ENCODE measurements at places on chromosomes 5 and 9.

GRCh38 chr9:89845862-89846261, 241.1 kb downstream of the GADD45G start:
- H3K36me3 ChIP-seq = no peaks in the 10 kb centered on the region
- H3K27me3 ChIP-seq = peaks cover 8% of the 10 kb centered on the region
- no peak overlapping the region for H3K27ac ChIP-seq
- no peak for DNase-seq
- no peak overlapping the region for H3K4me3 ChIP-seq

- no peak overlapping the region for H3K4me3 ChIP-seq
- no peaks in the 10 kb centered on the region for H3K4me1 ChIP-seq
- DNase-seq = no peak
- peaks cover 12% of the 10 kb centered on the region for H3K27me3 ChIP-seq
These were observed 3.7 kb upstream of the COL5A1 start for GRCh38 chr9:134637696-134638501.

GRCh38 chr5:171010086-171010485, 148.3 kb downstream of the RANBP17 start:
- DNase-seq = no peak
- no peak overlapping the region for H3K4me3 ChIP-seq
- H3K27ac ChIP-seq = no peak overlapping the region
- no peaks in the 10 kb centered on the region for H3K36me3 ChIP-seq

GRCh38 chr5:100575815-100576214, 40.6 kb downstream of the FAM174A start:
- DNase-seq = no peak
- no peaks in the 10 kb centered on the region for H3K27me3 ChIP-seq
- H3K4me3 ChIP-seq = no peak overlapping the region
- H3K36me3 ChIP-seq = peaks cover 2% of the 10 kb centered on the region
- no peak overlapping the region for H3K27ac ChIP-seq

GRCh38 chr9:104817437-104817836, 53.5 kb downstream of the NIPSNAP3B start:
- no peak overlapping the region for H3K27ac ChIP-seq
- DNase-seq = no peak
- no peaks in the 10 kb centered on the region for H3K4me1 ChIP-seq
- H3K27me3 ChIP-seq = no peaks in the 10 kb centered on the region

DNA sequence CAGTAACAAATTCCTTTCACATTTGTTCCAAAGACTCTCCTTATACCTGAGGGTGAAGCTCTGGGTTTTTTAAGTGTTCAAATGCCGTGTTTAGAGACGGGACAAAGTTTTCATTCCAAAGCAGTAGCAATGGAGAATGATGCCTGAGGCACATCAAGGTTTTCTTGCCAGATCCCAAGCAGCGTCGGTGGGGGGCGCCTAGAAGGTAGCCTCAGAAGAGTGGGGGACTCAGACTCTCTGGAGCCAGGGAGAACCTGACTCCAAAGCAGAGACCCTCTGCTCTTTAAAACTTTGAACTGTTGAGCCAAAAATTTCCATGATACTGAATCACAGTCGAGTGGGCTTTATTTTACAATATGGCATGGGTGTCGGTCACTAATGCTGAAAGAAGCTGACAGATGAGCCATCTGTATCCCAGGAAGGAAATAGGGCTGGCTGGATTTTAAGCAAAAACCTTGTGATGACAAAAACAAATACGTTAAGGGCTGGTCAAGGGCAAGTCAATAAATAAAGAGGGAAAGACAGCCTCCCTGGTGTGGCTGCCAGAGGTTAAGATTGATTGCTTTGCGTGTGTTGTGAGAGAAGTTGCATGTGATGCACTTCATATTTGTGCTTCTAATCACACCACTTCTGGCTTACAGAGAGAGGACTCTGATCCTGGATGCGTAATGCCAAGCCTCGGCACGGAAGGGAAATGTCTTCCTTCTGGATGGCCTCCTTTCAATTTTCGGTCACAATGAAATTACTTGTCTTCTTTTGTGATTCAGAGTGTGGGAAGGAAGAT, 161.1 kb upstream of the EFNA5 start:
- no peak overlapping the region for H3K27ac ChIP-seq
- peaks cover 5% of the 10 kb centered on the region for H3K27me3 ChIP-seq
- no peaks in the 10 kb centered on the region for H3K4me1 ChIP-seq
- no peak overlapping the region for H3K4me3 ChIP-seq
- H3K36me3 ChIP-seq = no peaks in the 10 kb centered on the region

- no peaks in the 10 kb centered on the region for H3K4me1 ChIP-seq
- peaks cover 11% of the 10 kb centered on the region for H3K27me3 ChIP-seq
- no peak overlapping the region for H3K4me3 ChIP-seq
- no peak overlapping the region for H3K27ac ChIP-seq
- H3K36me3 ChIP-seq = no peaks in the 10 kb centered on the region
- DNase-seq = no peak
These were observed 31.7 kb upstream of the GAS1 start for GRCh38 chr9:86978922-86979474.

DNA sequence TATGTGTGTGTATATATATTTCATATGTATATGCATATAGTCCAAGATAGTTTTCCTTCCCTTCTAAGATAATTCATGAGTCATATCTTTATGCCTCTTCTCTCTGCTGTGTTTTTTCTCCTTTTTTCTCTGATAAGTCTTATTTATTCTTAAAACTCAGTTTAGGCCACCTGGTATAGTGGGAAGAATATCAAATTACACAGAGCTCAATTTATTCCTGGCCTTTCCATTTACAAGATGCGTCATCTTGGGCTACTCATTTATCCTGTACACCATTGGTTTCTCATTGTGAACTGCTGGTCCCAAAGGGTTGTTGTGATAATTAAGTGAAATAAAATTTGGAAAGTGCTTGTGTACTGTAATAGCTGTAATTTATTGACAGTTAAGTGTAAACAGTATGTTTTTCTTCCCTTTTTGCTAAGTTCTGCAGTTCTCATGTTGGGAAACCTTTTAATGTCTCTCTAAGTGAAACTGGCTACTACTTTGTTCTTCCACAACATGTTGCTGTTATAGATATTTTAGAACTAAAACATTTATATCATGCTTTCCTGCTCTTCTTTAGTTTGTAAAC, 19.4 kb downstream of the CCDC171 start:
- no peak overlapping the region for H3K27ac ChIP-seq
- H3K4me3 ChIP-seq = no peak overlapping the region
- no peaks in the 10 kb centered on the region for H3K27me3 ChIP-seq
- H3K36me3 ChIP-seq = no peaks in the 10 kb centered on the region

GRCh38 chr5:149852641-149853330, 91.8 kb downstream of the PDE6A start:
- no peaks in the 10 kb centered on the region for H3K27me3 ChIP-seq
- peak; percentile 54 for DNase-seq
- no peaks in the 10 kb centered on the region for H3K36me3 ChIP-seq
- H3K4me3 ChIP-seq = no peak overlapping the region
- no peak overlapping the region for H3K27ac ChIP-seq
- no peaks in the 10 kb centered on the region for H3K4me1 ChIP-seq

- no peak overlapping the region for H3K27ac ChIP-seq
- no peaks in the 10 kb centered on the region for H3K4me1 ChIP-seq
- H3K36me3 ChIP-seq = peaks cover 15% of the 10 kb centered on the region
- no peak for DNase-seq
These were observed 312.5 kb upstream of the PTGER4 start for GRCh38 chr5:40367255-40367654.

DNA sequence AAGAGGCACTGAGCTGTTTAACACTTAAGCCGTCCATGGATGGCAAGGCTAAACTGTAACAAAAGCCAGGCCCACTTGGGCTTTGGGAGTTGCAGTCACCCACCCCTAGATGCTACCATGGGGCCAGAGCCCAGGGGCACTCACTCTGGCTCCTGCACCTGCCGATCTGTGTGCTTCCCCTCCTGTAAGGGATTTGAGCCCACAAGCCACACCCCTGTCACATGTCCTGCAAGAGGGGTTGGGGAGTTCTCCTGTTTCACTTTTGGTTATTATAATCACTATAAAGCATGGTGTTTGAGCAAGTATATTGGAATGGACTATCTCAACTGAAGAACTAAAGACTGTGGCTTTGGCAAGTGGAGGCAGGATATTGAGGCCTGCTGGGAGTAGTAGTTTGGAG, 14.0 kb upstream of the GPR151 start:
- peaks cover 3% of the 10 kb centered on the region for H3K27me3 ChIP-seq
- H3K27ac ChIP-seq = no peak overlapping the region
- no peaks in the 10 kb centered on the region for H3K36me3 ChIP-seq
- no peak overlapping the region for H3K4me3 ChIP-seq

GRCh38 chr9:72537671-72538070, 16.3 kb downstream of the TMC1 start:
- DNase-seq = no peak
- no peak overlapping the region for H3K4me3 ChIP-seq
- no peak overlapping the region for H3K27ac ChIP-seq
- H3K4me1 ChIP-seq = peaks cover 12% of the 10 kb centered on the region
- H3K36me3 ChIP-seq = no peaks in the 10 kb centered on the region
- peaks cover 4% of the 10 kb centered on the region for H3K27me3 ChIP-seq

DNA sequence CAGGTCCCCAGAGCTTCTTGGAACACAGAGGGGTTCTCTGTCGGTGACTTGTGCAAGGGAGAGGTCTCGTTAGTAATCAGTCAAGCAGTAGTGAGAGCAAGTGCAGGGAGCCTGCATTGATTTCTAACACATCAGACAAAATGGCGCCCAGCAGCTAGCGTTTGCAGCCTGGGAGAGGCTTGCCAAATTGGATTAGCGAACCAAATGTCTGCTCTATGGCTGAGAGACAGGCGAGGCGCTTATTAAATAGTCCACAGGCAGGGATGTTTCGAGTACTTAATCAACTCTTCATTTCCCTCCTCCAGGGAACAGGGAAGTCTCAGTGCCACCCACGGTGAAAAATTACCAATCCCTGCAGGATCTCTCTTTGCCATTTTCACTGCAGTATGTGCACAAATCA, 131.4 kb upstream of the SHB start:
- H3K4me1 ChIP-seq = no peaks in the 10 kb centered on the region
- H3K27me3 ChIP-seq = peaks cover 2% of the 10 kb centered on the region
- H3K4me3 ChIP-seq = no peak overlapping the region
- no peak for DNase-seq
- H3K27ac ChIP-seq = no peak overlapping the region
- no peaks in the 10 kb centered on the region for H3K36me3 ChIP-seq

- H3K4me3 ChIP-seq = no peak overlapping the region
- H3K27ac ChIP-seq = no peak overlapping the region
- DNase-seq = no peak
- no peaks in the 10 kb centered on the region for H3K36me3 ChIP-seq
These were observed 21.8 kb upstream of the BARX1 start for GRCh38 chr9:93976973-93977372.

GRCh38 chr5:67053229-67053628, 143.4 kb downstream of the CD180 start:
- peaks cover 10% of the 10 kb centered on the region for H3K4me1 ChIP-seq
- H3K27me3 ChIP-seq = no peaks in the 10 kb centered on the region

DNA sequence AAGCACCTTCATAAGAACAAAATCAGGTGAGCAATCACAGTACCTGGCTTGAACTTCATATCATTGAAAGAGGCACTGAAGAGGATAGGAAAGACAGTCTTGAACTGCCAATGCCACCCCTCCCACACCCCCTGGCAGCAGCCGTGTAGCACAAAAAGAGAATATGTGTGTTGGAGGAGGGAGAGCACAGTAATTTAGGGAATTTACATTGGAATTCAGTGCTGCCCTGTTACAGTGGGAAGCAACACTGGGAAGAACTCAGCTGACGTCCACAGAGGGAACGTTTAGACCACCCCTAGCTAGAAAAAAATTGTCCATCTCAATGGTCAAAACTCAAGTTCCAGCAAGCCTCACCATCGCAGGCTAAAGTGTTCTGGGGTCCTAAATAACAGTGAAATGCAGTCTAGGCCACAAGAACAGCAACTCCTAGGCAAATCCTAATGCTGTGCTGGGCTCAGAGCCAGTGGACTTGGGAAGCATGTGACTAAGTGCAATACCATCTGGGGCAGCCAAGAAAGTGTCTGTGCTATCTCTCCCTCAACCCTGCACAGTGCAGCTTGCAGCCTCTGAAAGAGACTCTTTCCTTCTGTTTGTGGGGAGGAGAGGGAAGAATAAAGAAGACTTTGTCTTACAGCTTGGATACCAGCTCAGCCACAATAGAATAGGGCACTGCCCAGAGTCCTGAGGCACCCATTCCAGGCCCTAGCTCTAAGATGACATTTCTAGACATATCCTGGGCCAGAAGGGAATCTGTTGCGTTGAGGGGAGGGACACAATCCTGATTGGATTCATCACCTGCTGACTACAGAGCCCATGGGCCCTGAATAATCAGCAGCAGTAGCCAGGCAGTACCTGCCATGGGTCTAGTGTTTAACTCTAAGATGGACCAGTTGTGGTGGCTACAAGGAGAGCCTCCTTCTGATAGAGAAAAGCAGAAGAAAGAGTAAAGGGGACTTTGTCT, 62.1 kb upstream of the VLDLR start:
- H3K27me3 ChIP-seq = no peaks in the 10 kb centered on the region
- H3K27ac ChIP-seq = no peak overlapping the region
- no peak overlapping the region for H3K4me3 ChIP-seq
- H3K36me3 ChIP-seq = no peaks in the 10 kb centered on the region
- H3K4me1 ChIP-seq = no peaks in the 10 kb centered on the region
